ENCODE measurements at places on chromosomes 2 and 18.

DNA sequence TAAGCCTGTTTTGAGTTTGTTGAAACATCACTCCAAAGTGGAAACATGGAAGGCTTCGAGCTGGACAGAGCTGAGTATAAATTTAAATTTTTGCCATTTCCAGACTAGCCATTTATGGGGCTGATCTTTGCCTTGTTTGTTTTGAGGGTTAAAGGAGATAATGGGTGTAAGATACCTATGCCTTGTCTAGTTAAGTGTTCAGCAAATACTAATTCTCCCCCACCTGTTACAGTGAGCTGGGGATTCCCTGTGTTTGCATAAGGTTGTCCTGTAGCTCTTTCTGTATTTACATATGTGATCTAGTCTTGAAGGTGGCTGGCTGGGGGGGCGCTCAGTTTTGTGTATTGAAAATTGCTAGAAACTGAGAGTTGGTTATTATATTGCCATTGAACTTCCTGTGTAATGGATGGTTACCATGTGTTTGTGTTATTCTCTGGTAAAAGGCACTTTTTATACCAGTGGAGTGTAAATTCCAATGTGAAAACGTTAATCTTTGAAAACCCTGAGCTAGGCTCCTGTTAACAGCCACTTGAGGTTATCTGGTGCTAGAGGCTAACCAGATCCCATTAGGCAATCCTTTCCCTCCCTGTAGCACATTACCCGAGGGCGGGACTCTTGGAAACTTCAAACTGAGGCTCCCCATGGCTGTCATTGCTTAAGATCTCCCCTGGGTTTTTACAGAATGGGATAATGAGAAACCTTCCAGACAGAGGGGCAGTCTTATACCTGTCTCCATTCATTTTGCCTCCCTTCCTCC is 26.7 kb downstream of the TANC1 start:
- no peak for DNase-seq

DNA sequence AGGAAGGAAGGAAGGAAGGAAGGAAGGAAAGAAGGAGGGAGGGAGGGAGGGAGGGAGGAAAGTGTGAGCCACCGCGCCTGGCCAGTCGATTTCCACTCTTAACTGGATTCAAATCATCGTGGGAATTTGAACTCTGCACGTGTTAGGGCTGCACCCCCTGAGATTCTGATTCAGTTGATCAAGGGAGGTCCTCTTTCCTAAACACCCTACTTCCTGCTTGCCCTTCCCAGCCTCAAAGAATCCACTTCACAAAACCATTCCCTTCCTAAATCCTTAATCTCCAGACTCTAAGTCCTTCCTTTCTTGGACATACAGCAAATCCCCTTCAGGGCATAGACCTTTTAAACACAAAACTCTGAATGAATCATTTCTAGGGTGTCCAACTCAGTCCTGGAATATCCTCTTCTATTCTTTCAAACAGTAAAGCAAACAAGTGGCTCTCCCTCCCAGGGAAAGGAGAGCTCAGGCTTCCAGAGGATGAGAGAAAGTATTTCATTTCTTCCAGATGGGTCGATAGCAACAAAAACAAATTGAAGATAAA is 68.2 kb upstream of the MBOAT2 start:
- no peak for DNase-seq

DNA sequence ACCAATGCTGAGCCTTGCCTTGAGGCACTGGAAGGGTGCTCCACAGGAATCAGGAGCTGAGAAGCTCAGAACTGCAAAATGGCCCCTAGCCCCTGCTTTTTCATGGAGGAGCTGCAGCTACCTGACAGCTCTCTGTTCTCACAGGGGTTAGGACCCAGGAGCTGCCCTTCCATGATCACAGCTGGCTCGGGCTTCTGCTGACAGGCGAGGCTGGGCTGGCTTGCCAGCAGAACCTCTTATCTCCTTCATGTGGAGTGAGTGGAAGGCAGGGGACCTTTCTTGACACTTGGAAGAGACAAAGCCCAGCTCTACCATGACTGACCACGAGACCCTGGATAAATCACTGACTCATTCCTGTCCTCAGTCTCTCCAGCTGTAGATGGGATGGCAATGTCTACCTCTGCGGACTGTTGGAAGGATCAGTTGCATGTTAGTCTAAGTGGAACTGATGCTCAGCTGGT is 113.4 kb downstream of the CAPN13 start:
- DNase-seq = no peak

DNA sequence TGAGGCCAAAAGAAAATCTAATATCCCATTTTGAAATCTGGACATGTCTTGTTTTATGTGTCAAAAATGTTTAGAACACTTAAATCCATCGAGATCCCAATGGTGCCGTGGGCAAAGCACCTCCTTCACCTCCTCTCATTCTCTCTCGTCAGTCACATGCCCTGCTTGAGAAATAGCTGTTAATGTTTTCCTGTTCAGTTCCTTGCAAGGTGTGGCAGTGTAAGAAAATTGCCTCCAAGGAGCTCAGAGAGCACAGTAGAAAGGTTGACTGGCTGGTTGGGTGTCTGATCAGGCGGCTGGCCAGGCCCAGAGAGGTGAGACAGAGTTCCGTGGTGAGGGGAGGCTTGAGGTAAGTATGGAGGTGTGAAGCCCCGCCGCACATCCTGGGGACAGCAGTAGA is 210.2 kb downstream of the TSN start:
- DNase-seq = no peak

DNA sequence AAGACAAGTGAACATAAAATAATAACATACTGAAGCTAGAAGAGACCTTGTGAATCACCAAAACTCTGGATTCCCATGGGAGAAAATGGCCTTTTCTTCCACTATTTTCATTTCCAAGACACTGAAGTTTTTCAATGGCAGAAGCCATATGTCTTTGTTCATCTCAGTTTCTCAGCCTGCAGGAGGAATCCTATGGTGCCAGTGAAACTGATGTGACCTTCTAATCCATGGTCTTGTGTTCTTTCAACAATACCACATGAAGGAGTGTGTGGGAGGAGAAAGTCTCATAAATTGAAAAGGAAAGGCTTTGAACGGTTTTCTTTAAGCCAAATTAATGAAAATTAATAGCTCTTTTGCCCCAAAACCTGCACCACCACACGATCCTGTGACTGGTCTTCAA is 257.3 kb downstream of the EPHA4 start:
- no peak for DNase-seq

DNA sequence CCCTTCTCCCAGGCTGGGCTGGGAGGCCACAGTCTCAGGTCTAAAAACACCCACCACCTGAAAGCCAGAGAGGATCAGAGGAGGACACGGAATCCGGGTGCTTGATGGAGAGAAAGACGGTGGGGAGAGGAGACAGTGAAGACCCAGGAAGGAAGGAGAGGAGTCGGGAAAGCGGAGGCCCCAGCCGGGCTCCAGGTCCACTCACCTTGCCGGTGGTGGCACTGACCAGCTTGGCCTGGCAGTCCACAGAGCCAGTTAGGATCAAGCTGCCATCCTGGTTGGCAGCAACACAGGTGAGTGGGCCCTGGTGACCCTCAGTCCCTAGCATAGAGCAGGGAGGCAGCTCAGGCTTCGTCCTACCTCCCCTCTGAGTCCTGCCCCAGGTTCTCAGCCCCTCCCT is 4.3 kb downstream of the AAMP start:
- DNase-seq = no peak

DNA sequence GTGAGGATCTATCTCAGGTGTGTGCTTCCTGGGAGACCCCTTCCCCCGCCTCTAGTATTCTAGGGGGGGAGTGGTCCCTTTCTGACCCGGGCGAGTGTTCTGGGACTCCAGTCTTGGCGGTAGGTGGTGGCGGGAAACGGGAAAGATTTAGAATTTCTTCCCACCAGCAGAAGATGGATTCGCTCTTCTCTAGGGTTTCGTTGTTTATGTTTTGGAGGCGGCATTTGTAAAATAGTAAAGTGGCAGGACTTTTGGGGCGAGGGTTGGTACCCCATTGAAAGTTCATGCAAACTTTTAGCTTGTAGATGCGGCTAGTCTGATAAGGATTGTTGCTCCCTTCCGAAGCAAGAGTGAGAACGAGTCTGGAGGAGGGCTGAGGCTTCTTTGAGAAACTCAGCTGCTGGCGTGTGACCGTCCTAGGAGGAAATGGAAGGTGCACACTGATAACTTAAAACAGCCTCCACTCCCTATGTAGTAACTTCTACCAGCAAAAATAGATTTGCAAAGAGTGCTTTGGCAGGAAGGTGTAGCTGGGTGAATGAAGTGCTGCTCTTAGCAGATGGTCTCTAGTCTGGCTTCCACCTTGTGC is 412 bp downstream of the GPD2 start:
- no peak for DNase-seq

- DNase-seq = no peak
These were observed 18.3 kb downstream of the COL4A3 start for GRCh38 chr2:227182765-227183164.

GRCh38 chr2:12044857-12045256 is 298.4 kb downstream of the LPIN1 start:
- DNase-seq = no peak

GRCh38 chr2:179440642-179441251 is 176.1 kb upstream of the SESTD1 start:
- DNase-seq = no peak

GRCh38 chr18:27144672-27145071 is 40.4 kb downstream of the CHST9 start:
- no peak for DNase-seq

GRCh38 chr18:47996091-47996541 is 65.7 kb upstream of the SMAD2 start:
- no peak for DNase-seq

DNA sequence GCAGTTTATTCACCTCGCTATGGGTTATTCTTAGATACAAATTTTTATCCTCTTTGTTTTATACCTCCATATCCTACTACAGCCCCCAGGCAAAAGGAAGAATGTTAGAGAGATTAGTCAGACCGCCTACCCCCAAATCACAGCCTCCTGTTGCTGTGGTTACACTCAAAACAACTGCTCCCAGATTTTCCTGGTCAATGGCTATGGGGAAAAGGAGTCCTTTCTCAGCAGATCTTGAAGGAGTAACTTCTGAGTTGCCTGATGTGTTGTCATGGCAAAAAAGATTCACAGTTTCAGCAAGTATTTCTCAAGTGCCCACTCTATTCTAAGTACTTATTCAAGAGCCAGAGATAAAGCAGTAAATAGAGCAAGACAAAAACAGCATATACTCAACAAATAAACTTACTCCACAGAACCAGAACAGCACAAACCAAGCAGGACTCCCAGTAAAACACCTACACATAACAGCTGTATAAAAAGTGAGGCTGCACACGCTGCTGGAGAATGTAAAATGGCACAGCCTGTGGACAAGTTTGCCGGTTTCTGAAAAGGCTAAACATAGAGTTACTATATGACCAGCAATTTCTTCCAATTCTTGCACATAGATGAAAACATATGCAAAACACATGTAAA is 104.8 kb downstream of the NOL10 start:
- DNase-seq = no peak

GRCh38 chr2:158392687-158393086 is 63.9 kb downstream of the CCDC148 start:
- no peak for DNase-seq

DNA sequence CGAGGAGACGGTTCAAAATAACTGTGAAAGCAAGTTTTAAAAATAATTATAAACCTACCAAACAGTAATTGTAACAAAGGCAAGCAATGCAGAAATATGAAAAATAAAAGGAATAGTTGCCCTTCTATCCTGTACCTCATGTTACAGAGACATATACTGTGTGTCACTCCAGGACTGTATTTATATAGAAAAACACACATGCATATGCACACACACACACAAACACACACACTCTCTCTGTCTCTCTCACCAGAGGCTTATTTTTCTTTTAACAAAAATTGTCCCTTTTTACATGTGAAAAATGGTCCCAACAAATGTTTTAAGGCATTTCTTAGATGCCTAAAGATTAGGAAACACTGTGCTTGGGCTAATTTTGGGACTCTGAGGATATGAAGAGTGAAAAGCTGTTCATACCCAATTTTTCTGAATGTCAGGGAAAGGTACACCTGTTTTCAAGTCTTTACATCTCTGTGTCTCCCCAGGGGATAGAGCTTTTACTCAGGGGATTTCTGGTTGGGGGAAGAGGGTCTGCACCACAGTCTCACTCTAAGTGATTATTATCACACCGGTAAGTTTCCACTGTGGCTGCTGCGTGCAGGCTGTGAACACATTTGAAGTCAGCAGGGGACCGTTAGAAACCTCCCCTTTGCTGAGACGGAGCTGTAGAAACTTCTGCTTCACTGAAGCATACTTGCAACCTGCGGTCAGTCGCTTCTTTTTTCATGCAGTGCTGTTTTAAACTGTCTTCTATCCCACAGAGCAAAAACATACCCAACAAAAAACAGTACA is 51.4 kb upstream of the SPAG16 start:
- peak; percentile 33 for DNase-seq

- DNase-seq = no peak
These were observed 145.5 kb upstream of the ITGA6 start for GRCh38 chr2:172281648-172282570.

DNA sequence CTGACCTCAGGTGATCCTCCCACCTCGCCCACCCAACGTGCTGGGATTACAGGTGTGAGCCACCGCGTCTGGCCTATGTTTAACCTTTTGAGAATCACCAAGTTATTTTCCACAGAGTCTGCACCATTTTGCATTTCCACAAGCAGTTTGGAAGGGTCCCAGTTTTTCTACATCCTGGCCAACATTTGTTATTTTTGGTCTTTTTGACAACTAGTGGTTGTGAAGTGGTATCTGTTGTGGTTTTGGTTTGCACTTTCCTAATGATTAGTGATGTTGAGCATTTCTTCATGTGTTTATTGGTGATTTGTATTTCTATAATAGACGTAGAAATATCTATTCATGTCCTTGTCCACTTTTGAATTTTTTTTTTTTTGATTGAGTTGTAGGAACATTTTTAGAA is 67.9 kb downstream of the BIRC6 start:
- no peak for DNase-seq

DNA sequence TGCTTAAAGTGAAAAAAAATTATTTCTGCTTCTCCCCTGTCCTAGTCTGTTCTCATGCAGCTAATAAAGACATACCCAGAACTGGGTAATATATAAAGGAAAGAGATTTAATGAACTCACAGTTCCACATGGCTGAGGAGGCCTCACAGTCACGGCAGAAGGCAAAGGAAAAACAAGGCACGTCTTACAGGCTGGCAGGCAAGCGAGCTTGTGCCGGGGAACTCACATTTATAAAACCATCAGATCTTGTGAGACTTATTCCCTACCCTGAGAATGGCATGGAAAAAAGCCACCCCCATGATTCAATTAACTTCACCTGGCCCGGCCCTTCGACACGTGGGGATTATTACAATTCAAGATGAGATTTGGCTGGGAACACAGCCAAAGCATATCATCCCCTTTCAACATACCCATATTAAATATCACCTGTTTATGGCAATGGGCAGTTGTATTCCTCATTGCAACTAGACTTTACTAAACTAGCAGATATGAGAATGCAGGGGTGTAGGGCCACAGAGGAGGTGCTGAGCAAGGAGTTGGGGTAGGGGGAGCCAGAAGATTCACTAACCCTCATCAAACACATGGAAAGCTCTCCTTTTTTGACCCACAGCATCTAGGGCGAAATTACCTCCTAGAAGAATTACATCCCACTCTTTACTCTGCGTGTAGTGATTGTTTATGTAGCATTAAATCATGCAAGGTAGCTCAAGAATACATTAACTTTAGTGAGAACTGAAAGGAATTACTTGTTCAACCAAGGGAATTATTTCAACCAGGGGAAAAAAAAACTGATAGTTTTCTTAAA is 183.3 kb upstream of the DOK6 start:
- DNase-seq = no peak
